Stimulated activated CD4-positive, alpha-beta T cell treated with anti-CD3 and anti-CD28 coated beads, Interleukin-1b, Interleukin-23, amount 100 ng/mL, for 24 hours (primary cell): ENCODE measurements at places on chromosomes 5 and 9.

- no peak for DNase-seq
Observed at GRCh38 chr5:80296121-80296520, 23.7 kb upstream of the SPZ1 start.

DNA sequence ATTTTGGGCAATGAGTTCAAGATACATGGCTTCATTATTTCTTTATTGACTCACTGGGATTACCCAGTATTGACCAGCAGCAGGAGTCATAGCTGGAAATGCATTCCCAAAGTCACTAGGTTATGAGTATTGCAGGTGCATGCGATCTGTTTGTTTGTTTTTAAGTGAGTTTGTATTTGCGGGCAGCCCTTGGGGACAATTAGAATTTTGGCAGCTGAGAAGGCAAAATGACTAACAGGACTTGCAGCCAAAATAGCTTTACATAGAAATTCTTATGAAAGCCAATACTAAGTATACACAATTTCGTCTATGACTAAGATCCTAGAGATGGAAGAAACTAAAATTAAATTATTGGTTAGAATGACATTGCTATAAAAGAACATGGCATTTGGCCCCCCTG lies 18.1 kb upstream of the RGMB start:
- DNase-seq = no peak

GRCh38 chr5:1019001-1019905 lies 10.7 kb downstream of the NKD2 start:
- DNase-seq = no peak

- no peak for DNase-seq
Observed at GRCh38 chr5:132283423-132284043, 10.7 kb upstream of the SLC22A4 start.

GRCh38 chr5:179153341-179153901 lies 93.2 kb downstream of the ZNF354C start:
- DNase-seq = no peak

GRCh38 chr5:175444060-175444904 lies at the start of gene DRD1:
Gene DRD1, minus strand, starts transcription at chr5:175444182. Its CDS starts 1,083 bp downstream, at chr5:175443099.
- peak; percentile 48 for DNase-seq

GRCh38 chr9:74006935-74007334 lies 490.2 kb upstream of the RORB start:
- DNase-seq = no peak
